ENCODE measurements at places on chromosomes 3 and 15. TPM values are rescaled to one million over a fixed set of nuclear protein-coding genes. Genes with fewer than 3 reads are reported as not detected.

FAM81A gene
- total RNA-seq = not detected

PROS1 gene
- total RNA-seq = 34.4 TPM

UROC1 gene
- not detected for total RNA-seq

FBXO40 gene
- not detected for total RNA-seq

GHRL gene
- total RNA-seq = not detected

OR5K2 gene
- total RNA-seq = not detected

DOCK3 gene
- total RNA-seq = 0.12 TPM

MASP1 gene
- 20.2 TPM for total RNA-seq

NRG4 gene
- not detected for total RNA-seq

TMEM212 gene
- total RNA-seq = not detected

All from smooth muscle cell of the coronary artery (primary cell).